Dermis microvascular lymphatic vessel endothelial cell (primary cell): ENCODE measurements at places on chromosomes 4 and X.

DNA sequence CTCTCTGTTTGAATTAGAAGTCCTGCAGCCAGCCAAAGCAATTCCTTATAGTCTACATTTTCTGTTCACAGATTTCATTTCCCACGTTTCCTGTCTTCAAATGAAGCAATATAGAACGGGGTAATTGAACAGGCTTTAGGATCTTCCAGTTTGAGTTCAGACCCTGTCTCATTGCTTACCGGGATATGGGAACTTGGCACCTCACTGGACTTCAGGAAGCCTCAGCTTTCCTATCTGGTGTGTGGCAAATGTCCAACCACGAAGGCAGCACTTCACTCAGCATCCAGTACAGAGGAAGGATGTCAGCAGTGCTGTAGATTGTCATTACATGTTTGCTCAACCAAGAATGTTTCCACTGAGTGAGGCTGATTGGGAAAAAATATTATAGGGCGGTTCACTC lies 271.1 kb upstream of the ZFP42 start:
- DNase-seq: peak; percentile 14

GRCh38 chr4:8067274-8067936 lies 91.2 kb downstream of the ABLIM2 start:
- no peak for DNase-seq

GRCh38 chrX:51851507-51852085 lies 41.8 kb upstream of the MAGED1 start:
- no peak for DNase-seq

GRCh38 chr4:41066049-41066448 lies 148.3 kb downstream of the APBB2 start:
- DNase-seq: no peak

DNA sequence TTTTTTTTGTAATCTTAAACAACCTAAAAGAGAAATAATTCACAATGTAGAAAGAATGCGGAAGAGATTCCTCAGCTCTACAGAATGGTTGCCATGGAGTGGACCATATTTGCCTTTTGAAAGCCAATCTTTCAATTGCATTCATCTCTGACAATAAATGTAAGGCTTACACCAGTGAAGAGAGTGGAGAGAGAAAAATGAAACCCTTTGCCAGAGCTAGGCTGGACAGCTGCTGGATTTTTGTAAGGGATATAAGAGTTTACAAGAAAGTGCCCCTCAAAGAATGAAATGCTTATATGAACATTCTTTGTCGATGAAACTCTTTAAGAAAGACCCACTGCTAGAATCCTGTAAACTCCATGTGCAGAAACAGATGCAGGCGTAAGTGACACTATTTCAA lies 66.0 kb upstream of the FAT1 start:
- DNase-seq: no peak

DNA sequence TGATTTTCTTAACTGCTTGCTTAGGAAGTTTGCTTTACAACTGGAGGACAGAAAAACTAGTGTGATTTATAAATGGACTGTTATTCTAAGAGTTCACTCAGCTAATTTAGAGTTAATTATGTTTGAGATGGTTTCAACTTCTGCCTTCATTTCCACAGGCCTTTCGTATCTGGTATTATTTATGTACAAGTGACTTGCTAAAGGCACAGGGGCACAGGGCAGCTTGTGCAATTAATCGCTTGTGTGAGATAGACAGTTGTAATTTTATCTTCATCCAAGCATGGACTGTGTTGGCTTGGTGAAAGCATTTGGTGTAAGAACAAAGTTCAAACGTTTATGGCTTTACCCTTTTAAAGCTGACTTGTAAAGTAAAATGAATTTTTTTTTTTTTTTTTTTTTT lies 38.3 kb downstream of the GPAT3 start:
- DNase-seq: no peak

GRCh38 chrX:94424456-94424855 lies 750.5 kb downstream of the FAM133A start:
- DNase-seq: no peak

DNA sequence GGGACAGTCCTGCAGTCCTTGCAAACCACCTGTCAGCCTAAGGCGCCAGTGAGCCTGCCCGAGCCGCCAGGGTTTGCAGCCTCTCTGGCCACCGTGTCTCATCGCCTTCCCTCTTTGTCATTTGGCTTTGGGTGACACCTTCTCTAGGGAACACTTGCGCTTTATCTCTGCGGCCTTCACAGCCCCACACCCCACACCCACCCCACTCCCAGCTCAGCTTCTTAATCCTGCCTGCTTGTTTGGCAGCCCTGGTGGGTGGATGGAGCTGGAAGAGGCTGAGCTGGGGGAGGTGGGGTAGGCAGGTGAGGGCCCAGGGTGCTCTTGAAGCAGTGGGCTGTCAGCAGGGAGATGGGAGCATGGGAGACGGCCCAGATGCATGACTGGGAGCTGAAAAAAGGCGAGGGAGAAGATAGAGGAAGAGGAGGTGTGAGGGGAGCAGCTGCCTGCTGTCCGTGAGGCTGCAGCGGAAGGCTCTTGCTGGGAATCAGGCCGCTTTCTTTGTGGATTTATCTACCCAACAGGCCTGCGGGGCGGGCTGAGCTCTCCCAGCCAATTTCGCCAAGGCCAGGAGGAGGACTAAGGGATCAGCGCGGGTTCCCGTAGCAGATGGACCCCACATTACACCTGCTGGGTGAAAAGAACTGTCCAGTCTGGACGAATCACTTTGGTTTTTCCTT lies 97.5 kb upstream of the STOX2 start:
- no peak for DNase-seq

DNA sequence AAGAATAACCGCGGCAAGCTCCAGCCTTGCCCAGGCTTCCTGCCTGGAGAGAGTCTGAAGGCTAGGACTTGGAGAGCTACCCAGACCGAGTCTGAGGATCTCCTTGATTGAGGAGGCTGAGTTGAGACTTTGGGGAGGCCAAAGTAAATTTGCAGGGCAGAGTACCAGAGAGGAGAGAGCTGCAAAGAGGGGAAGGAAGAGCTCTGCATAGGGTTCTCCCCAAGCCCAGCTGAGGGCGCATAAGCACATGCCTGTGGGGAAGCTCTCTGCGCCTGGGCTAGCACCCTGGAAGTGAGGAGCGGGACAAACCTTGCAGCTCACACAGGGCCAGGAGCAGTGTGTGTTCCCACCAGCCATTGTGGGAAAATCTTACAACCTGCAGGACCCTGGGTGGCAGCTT lies 56.1 kb downstream of the FAM193A start:
- DNase-seq: no peak

GRCh38 chr4:6655924-6656323 lies 15.4 kb downstream of the MRFAP1 start:
- no peak for DNase-seq

DNA sequence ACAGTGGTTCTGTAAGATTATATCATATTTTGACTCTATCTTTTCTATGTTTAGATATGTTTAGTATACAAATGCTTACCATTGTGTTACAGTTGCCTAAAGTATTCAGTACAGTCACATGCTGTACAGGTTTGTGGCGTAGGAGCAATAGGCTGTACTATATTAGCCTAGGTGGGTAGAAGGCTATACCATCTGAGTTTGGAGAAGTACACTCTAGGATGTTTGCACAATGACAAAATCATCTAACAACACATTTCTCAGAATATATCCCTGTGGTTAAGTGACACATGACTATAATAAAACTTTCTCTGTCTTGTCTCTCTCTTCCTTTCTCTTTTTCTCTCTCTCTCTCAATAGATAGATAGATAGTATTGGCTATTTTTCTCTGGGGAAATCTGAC lies 1053.1 kb downstream of the STIM2 start:
- DNase-seq: no peak
